ENCODE measurements at places on chromosomes 4 and X. TPM values are rescaled to one million over a fixed set of nuclear protein-coding genes. Genes with fewer than 3 reads are reported as not detected.

- no peak for DNase-seq
These were observed 47.0 kb downstream of the FAT1 start for GRCh38 chr4:186676531-186677161.

- peak; percentile 10 for DNase-seq
These were observed 111.7 kb downstream of the HMX1 start for GRCh38 chr4:8759987-8760386.

GRCh38 chrX:123859409-123859845, 426 bp upstream of the XIAP start:
- no peak for DNase-seq

- no peak for DNase-seq
These were observed 72.9 kb upstream of the FABP2 start for GRCh38 chr4:119394826-119395225.

DNA sequence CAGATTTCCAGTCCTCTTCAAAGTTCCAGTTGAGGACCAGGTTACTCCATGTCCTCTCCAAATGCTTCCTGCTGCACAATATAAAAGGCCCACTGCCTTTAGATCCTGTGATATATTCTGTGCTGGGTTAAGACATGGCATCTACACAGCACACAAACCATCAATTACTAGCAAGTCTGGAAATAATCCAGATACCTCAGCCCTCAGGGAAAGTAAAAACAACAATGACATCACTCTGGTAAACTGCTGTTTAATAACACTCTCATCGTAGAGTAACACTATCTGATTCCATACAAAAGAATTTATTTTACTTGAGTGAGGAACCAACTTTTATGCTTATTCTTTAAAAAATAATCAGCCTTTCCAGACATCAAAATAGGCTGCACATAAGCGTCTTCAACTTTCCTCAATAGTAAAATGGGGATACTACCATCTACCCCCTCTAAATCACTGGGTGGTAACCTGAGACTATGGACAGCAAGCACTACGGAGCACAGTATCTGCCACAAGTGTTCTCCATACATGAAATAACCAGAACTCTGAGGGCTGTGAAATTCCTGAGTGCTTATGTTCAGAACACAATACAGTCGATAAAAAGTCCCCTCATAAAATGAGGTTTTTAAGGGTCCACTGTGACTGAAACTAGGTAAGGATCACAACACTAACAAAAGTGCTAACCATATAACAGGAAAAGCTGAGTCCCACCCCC, 53.4 kb downstream of the ABCG2 start:
- no peak for DNase-seq

GRCh38 chr4:15233626-15234025, 194.2 kb upstream of the C1QTNF7 start:
- no peak for DNase-seq

GASK1B gene
- total RNA-seq, result 69.3 TPM

SOWAHB gene
- total RNA-seq, result 2.9 TPM

KCNIP4 gene
- total RNA-seq, result 0.66 TPM

All from breast epithelium (tissue), 4 donors.